Endothelial cell of coronary artery (primary cell): ENCODE measurements at places on chromosomes 2 and 18. TPM values are rescaled to one million over a fixed set of nuclear protein-coding genes. Genes with fewer than 3 reads are reported as not detected.

Gene MYO3B
- not detected in 2 replicates for total RNA-seq

Gene GATA6
- 9.4 and 15.4 TPM in 2 replicates for total RNA-seq

Gene CROCC2
- not detected in 2 replicates for total RNA-seq

Gene CNDP1
- total RNA-seq: not detected in 2 replicates

Gene NYAP2
- total RNA-seq: not detected in 2 replicates

Gene LOXHD1
- not detected in 2 replicates for total RNA-seq

Gene MAIP1
- 20.2 and 21.2 TPM in 2 replicates for total RNA-seq

Gene ATP6V1B1
- 0.28 TPM in 1 of 2 replicates, not detected in the other for total RNA-seq

Gene MERTK
- total RNA-seq: 15.8 and 17.3 TPM in 2 replicates

Gene GKN2
- 0.18 TPM in 1 of 2 replicates, not detected in the other for total RNA-seq

Gene MYO5B
- total RNA-seq: 0.54 and 1.4 TPM in 2 replicates

Gene LIPG
- total RNA-seq: 48.0 and 56.4 TPM in 2 replicates

Gene MRPL53
- 49.9 and 50.5 TPM in 2 replicates for total RNA-seq

Gene OR6B2
- not detected in 2 replicates for total RNA-seq

Gene AQP4
- total RNA-seq: not detected in 2 replicates

Gene CFAP65
- under 0.01 TPM in 1 of 2 replicates, not detected in the other for total RNA-seq

Gene ACADL
- total RNA-seq: not detected in 2 replicates

Gene DDX18
- total RNA-seq: 42.1 and 50.9 TPM in 2 replicates

Gene ANKRD30B
- total RNA-seq: not detected in 2 replicates

Gene MSGN1
- not detected in 2 replicates for total RNA-seq
